RPMI8226 (cell line): ENCODE measurements at places on chromosomes 5 and 9.
A peak's percentile ranks its signal among the peaks of the same experiment; 100 is the strongest.

DNA sequence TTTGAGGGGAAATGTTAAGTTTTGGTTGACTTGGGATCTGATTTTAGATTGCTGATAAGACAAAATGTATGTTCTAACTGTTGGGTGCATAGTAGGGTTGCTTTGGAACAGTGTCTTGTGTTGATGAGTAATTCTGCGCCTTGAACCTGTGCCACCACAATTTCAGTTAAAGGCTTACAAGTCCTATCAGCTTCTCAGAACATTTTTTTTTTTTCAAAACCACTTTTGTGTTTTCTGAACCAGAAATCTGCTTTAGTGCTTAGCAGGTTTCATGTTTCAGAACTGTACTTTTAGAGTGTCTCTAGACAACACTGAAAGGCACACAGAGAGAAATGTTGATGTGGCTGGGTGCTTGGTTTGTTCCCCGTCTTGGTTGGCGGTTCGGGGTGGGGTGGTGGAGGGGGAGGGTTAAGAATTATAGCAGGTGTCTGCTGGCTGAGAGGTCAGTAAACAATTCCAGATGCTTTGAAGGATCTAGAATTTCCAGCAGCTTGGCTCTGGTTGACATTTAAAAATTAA is 84.6 kb downstream of the ANKRD55 start:
- peak; percentile 90 for DNase-seq

- DNase-seq, result no peak
Measured at GRCh38 chr5:114419959-114420358, 58.1 kb downstream of the KCNN2 start.

- peak; percentile 83 for DNase-seq
Measured at GRCh38 chr5:180784497-180785097, 18.0 kb downstream of the MGAT1 start.

- no peak for DNase-seq
Measured at GRCh38 chr9:71681104-71681707, 87.1 kb downstream of the CEMIP2 start.

- DNase-seq, result no peak
Measured at GRCh38 chr5:67153292-67153691, 43.3 kb downstream of the CD180 start.

DNA sequence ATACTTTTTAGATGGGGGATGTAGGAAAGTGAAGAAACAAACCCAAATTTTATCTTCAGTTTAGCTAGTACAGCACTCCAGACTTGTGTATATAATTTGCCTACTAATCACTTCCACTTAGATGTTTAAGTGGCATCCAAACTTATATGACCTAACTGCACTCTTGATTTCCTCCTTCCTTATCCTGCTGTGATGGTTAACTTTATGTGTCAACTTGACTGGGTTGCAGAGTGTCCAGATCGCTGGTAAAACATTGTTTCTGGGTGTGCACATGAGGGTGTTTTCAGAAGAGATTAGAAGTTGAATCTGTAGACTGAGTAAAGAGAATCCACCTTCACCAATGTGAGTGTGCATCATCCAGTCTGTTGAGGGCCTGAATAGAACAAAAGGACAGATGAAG is 79.8 kb downstream of the PCSK1 start:
- no peak for DNase-seq

DNA sequence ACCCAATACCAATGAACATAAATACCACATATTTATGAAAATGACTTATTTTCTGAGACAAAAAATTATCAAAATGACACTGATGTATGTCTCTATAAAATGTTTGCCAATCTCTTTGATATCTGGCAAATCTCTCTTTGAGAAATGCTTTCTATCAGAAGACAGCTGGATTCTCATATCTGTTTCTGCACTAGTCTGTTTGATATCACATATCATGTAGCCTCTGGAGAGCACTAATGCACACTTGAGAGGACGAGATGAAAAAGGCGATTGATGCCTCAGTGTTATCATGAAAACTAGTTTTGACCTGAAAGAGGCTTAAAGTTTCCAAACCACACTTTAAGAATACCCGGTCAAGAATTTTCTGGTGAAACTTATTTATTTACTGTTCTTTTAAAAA is 29.1 kb upstream of the ANKRD55 start:
- DNase-seq, result no peak

GRCh38 chr9:125524583-125525355 is 182.2 kb downstream of the MAPKAP1 start:
- DNase-seq, result no peak

- DNase-seq, result no peak
Measured at GRCh38 chr9:130934702-130935647, 4.1 kb downstream of the FIBCD1 start.

DNA sequence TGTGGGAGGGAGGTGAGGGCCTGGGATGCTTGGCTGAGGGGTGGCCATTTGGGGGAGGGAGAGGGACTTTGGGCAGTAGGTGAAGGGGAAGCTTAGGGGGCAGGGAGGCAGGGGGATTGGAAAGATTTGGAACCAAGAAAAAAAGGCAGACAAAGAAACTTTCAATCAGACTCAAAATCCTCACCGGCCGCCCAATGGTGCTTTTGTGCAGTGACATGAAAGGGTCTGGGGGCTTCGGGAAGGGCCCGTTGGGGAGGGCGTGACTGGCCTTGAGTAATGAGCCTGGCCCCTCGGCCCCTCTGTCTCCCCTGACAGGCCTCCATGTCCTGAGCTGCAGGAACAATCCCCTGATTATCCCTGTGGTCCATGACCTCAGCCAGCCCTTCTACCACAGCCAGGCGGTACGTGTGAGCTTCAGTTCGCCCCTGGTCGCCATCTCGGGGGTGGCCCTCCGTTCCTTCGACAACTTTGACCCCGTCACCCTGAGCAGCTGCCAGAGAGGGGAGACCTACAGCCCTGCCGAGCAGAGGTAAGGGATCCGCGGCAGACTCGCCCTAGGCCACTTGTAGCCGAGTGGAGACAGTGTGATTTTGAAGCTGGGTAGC is 181.1 kb downstream of the PAPPA start:
- DNase-seq, result no peak

GRCh38 chr5:101955891-101956290 is 340.2 kb downstream of the SLCO4C1 start:
- no peak for DNase-seq

- peak; percentile 45 for DNase-seq
Measured at GRCh38 chr9:9117866-9118265, 1318.3 kb upstream of the DMAC1 start.

DNA sequence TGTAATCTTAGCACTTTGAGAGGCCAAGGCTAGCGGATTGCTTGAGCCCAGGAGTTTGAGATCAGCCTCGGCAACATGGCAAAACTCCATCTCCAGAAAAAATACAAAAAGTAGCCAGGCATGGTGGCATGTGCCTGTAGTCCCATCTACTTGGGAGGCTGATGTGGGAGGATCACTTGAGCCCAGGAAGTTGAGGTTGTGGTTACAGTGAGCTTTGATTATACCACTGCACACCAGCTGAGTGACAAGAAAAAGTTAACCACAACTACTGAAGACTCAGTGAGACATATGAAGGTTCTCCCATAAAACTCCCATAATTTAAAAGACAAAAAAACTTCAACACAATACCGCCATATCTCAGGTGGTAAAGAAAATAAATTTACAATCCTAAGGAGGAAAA is 98.0 kb downstream of the NR6A1 start:
- DNase-seq, result no peak

DNA sequence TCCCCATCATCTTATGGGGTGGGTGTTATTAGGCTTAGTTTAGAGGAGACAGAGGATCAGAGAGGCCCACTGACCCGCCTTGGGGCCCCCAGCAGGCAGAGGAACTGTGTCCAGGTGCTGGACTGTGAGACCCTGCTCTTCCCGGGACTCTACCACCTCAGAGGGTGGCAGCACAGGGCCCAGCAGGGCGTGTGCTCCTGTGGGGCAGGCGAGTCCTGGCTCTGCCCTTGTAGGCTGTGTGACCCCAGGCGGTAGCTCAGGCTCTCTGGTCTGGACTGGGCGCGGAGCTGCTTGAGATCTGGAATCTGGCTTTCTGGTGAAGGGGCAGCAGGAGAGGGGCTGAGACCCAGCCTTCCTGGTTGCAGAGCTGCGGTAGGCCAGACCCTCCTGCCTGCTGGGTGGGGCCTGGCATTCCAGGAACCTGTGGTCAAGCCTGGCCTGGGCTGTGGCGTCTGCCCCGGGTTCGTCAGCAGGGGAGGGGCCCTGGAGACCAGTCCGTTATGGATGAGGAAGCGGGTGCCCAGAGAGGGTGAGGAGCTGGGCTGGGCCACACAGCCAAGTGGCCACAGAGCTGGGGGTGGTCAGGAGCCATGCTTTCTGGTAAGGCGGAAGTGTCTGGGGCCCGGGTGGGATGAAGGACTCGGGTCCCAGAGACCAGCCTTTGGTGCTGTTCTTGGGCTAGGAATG is 46.5 kb downstream of the RXRA start:
- no peak for DNase-seq

DNA sequence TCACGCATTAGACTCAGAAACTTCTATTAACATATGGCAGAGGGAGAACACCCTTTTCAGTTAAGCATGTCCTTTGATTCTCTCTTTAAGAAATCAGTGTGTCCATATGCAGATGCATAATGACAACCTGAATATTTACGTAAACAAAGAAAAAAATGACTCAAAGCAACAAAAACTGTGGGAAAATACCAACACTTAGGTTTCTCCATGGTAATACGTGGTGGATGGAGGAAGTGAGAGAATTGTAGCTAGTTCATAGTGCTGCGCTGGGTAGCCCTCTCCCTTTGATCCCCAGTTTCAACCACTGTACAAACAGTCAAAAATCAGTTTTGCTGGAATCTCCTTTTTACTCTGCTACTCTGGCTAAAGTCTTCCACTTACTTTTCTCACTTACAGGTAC is 2.0 kb upstream of the MAP3K1 start:
- DNase-seq, result no peak

GRCh38 chr5:94748212-94748611 is 129.7 kb downstream of the SLF1 start:
- DNase-seq, result no peak

DNA sequence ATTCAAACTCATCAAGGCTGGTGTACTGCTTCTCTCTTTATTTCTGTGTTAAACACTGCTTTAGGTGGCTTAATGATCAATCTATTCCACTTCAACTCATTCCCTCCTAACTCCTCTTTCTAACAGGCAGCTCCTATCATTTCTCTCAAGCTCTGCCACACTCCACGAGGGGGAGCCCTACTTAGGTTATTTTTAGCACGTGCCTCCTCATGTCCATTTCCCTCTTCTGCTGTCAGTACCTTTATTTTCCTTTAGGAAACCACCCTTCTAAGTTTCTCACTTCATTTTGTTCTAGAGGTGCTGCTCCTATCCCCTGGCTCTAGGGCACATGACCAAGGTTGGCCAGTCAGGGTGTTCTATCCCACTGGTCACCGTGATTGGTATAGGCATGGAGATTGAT is 6.7 kb upstream of the BRINP1 start:
- peak; percentile 15 for DNase-seq

DNA sequence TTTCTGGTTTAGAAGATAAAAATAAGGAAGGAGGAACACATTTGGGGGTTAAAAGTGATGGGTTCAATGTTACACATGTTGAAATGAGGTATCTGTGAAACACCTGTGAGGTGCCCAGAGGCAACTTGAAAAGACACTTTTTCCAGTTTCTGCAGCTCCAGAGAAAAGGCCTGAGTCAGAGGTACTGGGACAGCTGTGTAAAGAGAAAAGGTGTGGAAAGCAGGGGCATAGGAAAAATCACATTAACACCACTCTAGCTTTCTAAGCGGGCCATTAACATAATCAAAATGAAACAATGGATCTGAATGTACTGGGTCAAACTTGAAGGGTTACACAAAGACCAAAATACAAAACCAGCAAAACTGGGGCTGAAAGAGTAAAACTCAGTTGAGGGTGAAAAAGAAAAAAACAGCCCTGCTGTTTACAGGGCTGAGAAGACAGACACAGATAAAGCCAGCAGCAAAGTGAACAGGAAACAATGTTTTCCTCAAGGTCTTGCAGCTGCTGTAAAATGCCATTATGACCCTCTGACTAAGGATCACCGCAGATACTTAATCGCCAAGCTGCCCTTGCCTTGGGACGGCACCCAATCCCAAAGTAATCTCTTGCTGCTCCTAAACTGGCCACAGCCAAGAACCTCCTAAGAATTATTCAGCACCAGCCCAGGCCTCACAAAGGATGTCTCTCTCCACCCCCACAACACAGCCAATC is 104.7 kb downstream of the DROSHA start:
- DNase-seq, result no peak

DNA sequence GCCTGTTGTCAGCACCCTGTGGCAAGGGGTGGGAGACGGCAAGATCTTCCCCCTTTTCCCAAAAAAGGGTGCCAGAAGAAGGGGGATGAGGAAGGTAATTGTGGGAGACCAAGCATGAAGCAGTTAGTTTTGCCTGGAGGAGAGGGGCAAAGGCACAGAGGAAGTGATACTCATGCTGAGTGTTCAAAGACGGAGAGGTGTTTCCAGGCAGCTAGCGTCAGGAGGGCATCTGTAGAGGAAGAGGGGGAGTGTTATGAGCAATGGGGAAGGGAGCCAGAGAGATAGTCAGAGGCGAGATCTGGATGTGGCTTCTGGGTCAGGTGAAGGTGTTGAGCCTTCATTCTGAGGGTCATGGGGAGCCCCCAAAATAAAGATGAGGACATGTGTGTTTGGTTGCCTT is 26.9 kb upstream of the ADAM19 start:
- peak; percentile 34 for DNase-seq

- no peak for DNase-seq
Measured at GRCh38 chr9:81119591-81119990, 569.8 kb downstream of the TLE1 start.

DNA sequence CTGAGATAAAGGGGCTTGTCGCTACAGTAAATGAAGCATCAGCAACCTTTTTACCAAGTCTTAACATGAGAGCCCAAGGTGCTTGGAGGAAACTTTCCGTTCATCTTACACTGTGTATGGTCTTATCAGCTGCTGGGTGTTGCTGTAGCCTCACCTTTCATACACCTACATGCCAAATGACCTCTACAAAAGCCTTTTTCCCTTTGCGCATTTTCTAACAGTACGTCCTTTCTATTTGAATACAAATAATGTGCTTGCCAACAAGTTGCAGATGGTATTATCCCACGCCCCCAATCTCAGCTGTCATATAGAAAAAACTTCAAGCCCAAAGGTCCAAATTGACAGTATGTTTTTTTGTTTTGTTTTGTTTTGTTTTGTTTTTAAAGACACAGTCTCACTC is 96.9 kb downstream of the BNC2 start:
- DNase-seq, result no peak

DNA sequence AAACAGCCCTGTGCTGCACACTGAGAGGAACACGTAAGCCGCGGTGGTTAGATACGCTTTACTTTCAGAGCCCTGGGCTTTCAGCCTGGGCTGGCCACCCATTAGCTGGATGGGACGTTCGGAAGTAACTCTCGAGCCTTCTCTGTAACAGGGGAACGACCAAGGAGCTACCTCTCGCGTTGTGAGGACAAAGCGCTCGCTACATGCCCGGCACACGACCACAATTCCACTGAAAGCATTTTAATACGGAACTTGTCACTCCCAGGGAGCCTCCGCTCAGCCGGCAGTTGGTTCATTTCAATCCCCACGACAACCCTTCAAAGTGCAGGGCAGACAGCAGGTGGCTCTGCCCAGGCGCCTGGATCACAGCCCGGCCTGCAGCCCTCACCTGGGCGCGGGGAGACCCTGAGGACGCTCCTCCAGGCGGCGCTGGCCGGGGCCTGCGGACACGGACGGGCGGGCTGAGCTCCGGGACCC is 368 bp downstream of the SURF1 start:
- no peak for DNase-seq

- no peak for DNase-seq
Measured at GRCh38 chr5:178476972-178477754, 113.0 kb downstream of the COL23A1 start.

GRCh38 chr5:131266370-131267060 is 2.7 kb downstream of the CDC42SE2 start:
- DNase-seq, result no peak
